ENCODE measurements at places on chromosomes 1 and 21.

- DNase-seq, result no peak
These were observed 282.8 kb upstream of the PROX1 start for GRCh38 chr1:213704941-213705340.

GRCh38 chr1:156164125-156164831 lies 10.9 kb downstream of the SEMA4A start:
- no peak for DNase-seq

GRCh38 chr1:112358798-112359408 lies 37.1 kb upstream of the CTTNBP2NL start:
- peak; percentile 25 for DNase-seq

GRCh38 chr1:232269988-232270387 lies 359.9 kb downstream of the SIPA1L2 start:
- no peak for DNase-seq

DNA sequence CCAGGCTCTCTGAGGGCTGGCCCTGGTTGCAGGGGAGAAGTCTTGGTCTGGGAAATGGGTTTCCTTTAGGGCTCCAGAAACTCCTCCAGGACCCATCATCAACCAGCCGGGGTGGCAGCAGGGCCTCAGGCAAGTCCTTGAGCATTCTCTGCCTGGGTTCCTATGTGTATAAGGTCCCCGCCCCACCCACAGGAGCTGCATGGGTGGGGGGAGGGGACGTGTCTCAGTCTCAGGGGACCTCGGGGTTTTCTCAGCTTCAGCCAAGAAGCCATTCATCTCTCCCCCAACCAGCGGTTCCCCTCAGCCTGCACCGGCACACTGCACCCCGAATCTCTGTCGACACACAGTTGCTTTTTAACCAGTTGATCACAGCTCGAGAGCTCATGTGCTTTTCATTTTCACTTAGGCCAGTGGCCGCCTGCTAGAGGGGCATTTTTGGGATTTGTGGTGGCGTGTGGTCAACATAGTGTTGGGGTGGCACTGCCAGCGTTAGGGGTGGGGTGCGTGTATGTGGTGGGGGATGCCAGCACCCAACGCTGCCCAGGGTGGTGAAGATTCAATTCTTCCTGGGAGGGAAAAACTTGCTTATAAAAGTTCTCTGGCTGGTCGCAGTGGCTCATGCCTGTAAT lies 6.5 kb downstream of the RUNX3 start:
- DNase-seq, result no peak

DNA sequence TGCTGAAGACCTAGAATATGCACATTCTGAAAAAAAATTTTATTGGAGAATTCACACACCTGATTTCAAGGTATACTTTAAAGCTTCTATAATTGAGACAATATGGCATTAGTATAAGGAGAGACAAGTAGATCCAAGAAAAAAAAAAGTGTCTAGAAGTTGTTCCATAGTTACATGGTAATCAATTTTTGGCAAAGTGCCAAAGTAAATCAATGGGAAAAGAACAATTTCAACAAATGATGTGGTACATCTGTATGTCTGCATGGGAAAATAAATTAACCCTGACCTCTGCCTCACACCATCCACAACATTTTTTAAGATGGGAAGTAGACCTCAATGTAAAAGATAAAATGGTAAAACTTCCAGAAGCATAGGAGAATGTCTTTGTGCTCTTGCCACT lies 21.3 kb upstream of the BACH1 start:
- no peak for DNase-seq

- DNase-seq, result peak; percentile 69
These were observed 179.0 kb downstream of the ADSS2 start for GRCh38 chr1:244272471-244273261.

DNA sequence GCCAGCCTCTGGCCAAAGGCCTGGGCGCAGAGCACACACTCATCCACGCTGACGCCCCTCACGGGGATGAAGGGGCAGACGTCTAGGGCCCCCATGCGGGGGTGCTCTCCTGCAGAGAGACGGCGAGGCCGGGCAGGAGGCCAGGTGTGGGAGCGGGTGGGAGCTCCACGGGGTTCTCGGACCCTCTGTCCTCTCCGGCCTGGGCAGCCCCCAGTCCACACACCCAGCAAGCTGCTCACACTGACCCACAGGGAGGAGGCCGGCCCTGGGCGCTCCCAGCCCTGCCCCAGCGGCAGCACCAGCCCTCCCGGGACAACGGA lies 2.5 kb downstream of the FTCD start:
- no peak for DNase-seq

DNA sequence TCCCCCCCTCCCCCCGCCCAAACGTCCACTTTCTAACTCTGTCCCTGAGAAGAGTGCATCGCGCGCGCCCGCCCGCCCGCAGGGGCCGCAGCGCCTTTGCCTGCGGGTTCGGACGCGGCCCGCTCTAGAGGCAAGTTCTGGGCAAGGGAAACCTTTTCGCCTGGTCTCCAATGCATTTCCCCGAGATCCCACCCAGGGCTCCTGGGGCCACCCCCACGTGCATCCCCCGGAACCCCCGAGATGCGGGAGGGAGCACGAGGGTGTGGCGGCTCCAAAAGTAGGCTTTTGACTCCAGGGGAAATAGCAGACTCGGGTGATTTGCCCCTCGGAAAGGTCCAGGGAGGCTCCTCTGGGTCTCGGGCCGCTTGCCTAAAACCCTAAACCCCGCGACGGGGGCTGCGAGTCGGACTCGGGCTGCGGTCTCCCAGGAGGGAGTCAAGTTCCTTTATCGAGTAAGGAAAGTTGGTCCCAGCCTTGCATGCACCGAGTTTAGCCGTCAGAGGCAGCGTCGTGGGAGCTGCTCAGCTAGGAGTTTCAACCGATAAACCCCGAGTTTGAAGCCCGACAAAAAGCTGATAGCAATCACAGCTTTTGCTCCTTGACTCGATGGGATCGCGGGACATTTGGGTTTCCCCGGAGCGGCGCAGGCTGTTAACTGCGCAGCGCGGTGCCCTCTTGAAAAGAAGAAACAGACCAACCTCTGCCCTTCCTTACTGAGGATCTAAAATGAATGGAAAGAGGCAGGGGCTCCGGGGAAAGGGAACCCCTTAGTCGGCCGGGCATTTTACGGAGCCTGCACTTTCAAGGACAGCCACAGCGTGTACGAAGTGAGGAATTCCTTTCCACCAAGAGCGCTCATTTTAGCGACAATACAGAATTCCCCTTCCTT lies 158.1 kb downstream of the RUNX1 start:
- no peak for DNase-seq

DNA sequence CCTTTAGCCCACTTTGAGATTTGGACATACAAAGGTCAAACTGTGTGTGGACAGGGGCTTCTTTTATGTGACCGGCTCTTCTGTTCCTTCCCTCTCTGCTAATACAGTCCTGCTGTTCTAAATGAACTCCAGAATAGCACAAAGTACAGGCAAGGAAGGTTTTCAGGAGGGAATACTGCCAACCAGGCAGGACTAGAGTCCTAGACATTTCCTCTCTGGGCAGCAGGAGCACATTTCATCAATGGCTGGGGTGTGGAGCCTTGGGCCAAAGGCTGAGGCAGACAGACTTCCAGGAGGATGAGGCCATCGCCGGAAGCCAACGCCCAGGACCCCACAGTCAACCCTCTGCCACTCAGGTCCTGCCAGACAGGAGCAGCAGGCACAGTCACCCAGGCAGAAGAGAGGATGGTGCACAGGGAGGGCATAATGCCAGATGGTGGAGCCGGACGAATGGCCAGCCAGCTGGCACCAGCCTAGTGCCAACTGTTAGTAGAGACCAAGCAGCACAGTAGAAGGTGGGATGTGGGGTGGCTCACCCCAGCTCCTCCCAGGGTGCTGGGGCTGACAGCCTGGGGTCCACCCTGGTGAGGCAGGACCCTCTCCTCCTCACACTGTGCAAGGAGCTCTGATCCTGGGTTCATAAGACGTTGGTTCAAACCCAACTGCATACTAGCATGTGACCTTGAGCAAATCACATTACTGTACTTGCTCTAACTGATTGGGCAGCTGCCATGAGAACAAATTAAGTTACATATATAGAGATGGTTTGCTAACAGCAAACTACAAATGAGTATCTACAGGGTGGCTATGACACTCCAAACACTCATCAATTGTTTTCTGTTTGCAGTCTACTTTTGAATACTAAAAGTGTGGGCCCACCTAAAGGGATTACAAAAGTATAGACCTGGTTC lies 410.7 kb downstream of the SIPA1L2 start:
- DNase-seq, result no peak

- no peak for DNase-seq
These were observed 41.5 kb downstream of the GBP6 start for GRCh38 chr1:89405275-89405929.
